ENCODE measurements at places on chromosomes 6 and 20.

DNA sequence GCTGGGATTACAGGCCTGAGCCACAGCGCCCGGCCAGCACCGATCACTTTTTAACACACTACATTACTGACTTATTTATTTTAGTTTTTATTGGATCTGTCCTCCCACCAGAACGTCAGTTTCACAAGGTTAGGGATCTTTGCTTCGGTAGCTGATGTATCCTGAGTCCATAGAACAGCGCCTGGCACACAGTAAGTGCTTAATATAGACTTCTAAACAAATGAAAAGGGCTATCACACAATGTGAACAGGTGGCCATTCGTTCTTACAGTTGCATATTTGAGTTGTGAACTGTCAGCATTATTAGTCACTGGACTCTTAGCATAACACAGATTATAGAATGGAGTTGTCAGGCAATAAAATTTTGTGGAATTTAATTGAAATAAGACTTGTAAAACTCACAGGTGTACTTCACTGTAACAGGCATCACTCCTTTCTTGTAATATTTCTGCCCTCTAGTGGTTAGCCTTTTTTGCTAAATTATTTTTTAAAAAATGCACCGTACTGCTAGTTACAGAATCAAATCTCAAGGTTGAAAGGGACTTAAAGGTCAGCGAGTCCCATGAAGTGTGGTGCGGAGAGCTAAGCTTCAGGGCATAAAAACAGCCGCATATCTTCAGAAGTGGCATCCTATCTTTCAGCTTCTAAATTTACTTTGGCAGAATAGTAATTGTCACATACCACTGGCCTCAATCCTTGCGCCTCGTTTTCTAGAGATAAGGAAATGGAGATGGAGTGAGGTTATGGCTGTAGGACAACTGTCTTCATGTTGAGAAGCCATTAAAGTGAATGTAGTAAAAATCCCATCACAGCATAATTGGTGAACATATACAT, 3.4 kb upstream of the TBC1D7 start:
- DNase-seq, result peak; percentile 78

- DNase-seq, result no peak
These were observed 7.3 kb upstream of the NAA20 start for GRCh38 chr20:20009784-20010253.

GRCh38 chr6:136527831-136528230, 22.4 kb downstream of the MAP7 start:
- DNase-seq, result no peak

GRCh38 chr20:25225642-25226432, 22.0 kb upstream of the PYGB start:
- no peak for DNase-seq

DNA sequence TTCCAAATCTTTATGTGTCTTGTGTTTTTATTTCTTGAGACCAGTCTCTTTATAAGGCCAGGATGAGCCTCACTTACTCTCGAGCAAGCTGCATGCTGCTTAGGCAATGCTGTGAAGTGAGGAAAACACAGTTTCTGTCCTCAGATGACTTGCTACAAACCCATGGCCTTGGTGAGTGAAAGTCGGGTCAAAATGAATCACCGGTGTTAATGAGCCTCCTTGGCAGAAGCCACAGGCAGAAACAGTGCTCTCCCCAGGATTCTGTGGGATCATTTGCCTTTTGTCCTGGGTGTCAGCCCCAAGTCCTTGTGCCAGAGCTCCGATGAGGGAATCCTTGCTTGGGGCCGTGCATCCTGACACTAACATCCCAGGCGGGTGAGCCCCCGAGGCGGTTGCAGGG, 482.5 kb downstream of the QKI start:
- DNase-seq, result no peak
